Brain pericyte (primary cell): ENCODE measurements at places on chromosomes 11 and 22.

DNA sequence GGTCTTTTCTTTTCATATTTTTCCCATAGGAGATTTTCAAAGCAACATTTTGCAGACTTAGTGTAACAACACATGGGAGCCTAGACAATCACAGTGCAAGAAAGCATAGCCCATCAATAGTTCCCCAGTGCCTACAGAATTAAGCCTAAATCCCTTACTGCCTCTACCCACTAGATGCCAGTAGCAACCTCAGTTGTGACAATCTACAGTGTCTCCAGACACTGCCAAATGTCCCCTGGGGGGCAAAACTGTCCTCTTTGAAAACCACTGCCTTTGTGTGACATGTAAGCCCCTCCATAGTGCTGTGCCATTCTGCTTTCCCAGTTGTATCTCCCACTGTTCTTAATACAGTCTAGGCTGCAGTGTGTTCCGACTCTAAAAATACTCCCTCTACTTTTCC lies 1329.0 kb downstream of the LRRC4C start:
- DNase-seq = no peak

DNA sequence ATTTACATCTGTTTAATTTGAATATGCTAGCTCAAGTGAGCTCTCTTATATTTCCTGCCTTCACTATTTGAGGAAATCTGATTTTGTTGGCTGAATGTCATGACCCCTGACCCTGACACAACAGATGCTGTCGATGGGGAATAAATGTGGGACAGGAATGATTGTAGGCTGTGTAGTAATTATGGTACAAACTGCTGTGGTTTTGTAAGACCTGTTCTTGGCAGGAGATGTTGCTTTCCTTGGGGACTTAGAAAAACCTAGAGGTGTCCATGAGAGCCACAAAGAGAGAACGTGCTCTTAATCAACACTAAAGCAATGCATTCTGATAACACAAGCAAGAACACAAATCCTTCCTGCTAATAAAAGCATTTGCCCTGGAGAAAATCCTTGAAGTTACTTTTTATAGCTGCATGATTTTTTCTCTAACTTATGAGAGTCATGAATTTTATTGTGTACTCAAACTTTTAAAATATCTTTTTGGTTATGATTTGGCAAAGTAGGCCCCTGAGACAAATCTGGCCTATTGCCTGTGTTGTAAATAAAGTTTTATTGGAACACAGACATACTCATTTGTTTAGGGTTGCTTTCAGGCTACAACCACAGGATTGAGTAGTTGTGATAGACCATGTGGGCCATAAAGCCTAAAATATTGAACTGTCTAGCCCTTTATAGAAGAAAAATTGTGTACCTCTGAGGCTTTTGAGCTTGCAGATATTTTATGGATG lies 90.2 kb downstream of the DDX10 start:
- no peak for DNase-seq

DNA sequence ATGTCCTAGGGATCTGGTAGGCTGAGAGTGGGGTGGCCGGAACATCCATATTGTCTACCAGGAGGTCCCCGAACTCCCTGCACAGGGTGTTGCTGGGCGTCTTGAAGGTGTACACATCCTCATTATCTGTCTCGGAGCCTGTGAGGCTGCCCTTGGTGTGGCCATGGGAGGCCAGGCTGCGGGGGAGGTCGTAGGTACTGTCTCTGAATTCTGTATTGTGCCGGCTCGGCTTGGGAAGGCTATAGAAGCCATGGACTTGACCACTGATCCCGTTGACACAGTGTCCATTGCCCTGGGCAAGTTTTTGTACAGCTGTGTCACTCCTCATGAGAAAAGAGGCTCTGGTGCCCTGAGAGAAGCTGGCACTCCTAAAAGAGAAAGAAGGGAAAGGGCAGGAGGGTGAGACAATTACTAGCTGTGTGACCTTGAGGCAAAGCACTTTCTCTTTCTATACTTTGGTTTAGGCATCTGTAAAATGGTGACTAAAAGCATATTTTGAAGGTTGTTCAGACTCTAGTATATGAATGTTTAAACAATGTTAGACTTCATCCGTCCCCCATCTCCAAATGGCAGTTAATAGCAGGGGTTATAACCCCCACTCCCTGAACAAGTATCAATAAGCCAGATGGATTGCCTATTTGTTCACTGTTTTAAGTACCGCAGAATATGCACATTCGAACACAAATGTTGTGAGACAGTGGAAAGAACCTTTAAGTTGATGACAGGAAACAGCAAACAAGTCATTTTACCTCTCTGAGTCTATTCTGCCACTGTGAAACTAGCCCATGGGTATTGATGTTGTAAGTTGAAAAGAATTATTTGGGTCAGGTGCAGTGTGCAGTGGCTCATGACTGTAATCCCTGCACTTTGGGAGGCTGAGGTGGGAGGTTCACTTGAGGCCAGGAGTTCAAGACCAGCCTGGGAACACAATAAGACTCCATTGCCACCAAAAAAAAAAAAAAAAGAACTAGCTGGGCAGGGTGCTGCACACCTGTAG lies 38.3 kb downstream of the USP35 start:
- DNase-seq = no peak

DNA sequence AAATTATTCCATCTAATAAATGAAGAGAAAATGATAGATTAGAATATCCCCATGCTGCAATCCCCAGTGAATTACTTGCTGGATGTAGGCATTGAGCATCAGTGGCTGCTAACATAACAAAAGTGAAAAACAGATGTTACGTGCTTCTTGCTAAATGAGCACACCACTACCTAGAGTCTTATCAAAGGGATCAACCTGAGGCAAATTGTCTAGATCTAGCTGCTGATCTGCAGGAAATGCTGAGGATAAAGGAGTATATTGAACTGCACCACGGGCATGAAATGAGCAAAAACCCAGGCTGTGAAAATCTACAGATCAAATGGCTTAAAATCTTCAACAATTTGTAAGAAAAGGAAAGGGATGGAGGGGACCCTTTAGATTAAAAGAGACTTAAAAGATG lies 45.3 kb upstream of the SCUBE2 start:
- no peak for DNase-seq

- no peak for DNase-seq
These were observed 201.2 kb downstream of the PGR start for GRCh38 chr11:100928426-100928825.

DNA sequence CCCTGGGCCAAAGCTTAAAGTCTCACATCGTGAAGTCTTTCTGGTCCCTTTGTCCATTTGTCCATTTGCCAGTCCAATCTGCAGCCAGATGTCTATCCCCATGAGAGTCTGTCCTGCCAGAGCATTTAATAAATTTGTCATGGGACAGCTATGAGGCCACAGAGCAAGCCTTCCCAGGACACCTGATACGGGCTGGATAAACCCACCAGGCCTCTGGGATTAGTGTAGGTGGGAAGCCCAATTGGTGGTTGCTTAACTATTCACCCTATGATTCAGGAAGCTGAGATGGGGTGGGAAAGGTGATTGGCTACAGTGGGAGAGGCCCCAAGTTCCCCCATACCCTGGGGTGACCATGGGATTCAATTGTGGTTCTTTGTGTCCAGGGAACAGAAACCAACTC lies 39.9 kb downstream of the MYEOV start:
- DNase-seq = no peak

GRCh38 chr11:36425561-36426081 lies 84.5 kb downstream of the TRAF6 start:
- no peak for DNase-seq

DNA sequence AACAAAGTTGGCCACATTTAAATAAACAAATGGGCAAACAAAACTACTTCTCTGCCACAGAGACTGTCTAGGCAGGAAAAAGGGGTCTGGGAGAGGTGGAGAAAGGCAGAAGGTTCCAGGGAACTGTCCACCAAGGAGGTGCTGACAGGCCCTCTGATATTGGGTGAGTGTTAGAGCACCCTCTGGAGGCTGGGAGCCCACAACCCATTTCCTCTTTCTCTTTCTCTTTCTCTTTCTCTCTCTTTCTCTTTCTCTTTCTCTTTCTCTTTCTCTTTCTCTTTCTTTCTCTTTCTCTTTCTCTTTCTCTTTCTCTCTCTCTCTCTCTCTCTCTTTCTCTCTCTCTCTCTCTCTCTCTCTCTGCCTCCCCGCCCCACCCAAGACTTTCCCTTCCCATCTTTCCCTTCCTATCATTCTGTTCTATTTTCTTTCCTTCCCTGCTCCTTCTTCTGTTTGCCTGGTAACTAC lies 912.8 kb downstream of the DLG2 start:
- DNase-seq = no peak

DNA sequence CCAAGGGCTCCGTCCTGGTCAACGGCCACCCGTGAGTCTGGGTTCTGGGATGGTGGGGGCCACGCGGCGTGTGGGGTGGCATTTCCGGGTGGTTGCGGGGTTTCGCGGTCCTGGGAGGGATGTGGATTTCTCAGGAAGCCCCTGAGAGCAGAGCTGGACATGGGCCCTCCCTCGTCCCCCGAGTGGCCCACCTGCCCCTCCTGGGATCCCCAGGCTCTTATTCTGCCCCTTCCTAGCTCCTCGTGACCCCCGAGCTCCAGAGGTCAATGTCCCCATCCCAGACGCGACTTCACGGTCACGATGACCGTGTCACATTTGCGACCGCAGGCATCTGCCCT lies 4.4 kb downstream of the MUC5AC start:
- DNase-seq = no peak

GRCh38 chr22:29306835-29307595 lies 565 bp downstream of the GAS2L1 start:
- no peak for DNase-seq

DNA sequence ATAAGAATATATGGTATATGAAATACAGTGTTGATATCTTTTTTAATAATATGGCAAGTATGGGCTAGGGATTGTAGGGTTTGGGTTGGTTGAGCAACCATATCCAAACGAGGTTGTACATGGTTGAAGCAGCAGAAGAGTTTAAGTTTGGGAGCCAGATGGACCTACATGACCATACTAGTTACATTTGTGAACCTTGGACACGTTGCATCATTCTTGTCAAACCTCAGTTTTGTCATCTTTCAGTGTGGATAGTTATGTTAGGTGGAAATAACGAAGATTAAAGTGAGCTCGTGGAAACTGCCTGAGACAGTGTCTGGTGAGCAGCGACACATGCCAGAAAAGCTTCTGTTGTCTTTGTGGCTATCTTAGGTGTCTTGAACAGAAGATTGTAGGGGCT lies 307.1 kb upstream of the KIRREL3 start:
- no peak for DNase-seq

GRCh38 chr22:40567106-40567505 lies 69.4 kb downstream of the MRTFA start:
- DNase-seq = no peak

GRCh38 chr11:17746096-17746495 lies 11.5 kb downstream of the KCNC1 start:
- no peak for DNase-seq

GRCh38 chr11:94106716-94107115 lies 21.9 kb upstream of the PANX1 start:
- DNase-seq = no peak

- no peak for DNase-seq
These were observed 72.3 kb downstream of the PPP6R3 start for GRCh38 chr11:68532727-68533369.

DNA sequence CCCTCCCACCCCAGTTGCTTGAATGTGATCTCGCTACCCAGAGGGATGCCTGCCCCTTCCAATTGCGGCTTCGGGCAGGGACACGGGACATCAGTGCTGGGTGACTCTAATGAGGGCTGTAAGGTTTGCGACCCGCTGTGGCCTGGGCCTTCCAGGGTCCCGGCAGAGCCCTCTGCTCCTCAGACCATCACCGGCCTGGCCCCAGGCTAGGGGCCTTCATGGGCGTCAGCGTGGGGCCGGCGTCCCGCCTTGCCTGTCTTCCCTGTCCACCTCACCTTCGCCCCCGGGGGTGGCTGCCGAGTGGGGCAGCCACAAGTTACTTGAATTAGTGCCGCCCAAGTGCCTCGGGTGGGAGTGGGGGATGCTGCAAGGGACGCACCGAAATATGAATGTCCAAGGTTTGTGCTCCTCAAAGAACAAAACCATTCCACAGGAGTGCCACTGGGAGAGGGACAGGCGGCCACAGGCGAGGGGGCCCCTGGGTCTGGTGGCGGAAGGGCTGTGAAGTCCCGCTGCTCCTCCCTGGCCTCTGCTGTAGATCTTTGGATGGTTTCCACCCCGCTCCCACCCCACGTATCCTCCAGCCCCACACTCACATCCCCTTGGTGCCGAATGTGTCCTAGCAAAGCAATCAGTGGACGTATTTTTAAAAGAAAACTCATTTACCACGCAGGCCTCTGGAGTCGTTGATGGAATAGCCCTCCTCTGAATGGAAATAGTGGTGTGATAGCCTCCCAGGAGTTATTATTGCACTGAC lies 317.1 kb downstream of the NTM start:
- no peak for DNase-seq

DNA sequence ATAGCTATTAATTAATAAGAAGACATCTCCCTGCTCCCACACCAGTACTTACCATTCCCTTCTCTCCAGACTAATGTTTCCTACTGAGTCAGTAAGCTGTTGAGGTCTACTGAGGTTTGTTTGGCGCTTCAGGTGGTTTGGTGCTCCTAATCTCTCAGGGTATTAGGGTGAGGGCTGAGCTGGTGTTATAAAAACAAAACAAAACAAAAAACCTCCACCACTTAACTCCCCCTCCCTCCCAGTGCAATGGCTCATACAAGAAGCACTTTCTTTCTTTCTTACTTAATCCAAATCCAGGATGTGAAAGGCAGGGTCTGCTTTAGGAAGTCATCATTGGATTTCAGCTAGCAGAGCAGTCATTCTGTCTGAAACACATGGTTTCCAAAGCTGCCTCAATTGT lies 15.3 kb downstream of the CSTPP1 start:
- no peak for DNase-seq

DNA sequence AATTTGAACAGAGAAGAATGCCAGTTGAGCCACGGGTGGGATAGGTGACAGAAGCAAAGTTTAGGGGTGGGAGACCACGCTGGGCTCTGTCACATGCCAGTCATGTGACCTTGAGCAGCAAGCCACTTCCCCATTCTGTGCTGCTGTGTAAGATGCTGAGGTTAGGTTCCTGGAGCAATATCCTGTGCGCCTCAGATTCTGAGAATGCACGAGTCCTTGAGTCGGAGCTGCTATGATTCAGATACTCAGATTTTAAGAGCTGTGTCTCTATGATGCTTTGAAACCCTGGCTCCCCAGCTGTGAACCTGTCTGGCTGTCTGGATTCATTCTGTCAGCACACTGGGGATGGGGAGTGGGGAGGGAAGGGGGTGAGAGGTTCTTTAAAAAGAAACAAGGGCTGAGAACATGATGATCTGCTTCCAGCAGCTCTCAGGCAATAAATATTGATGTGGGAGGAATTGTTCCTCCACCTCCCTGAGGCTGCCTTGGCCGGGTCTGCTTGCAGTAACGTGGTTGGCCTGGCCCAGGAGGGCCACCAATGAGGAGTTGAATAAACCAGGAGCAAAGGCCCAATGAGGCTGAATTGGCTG lies 24.0 kb downstream of the SLCO2B1 start:
- DNase-seq = no peak
